ENCODE measurements at places on chromosomes 7 and 10.

DNA sequence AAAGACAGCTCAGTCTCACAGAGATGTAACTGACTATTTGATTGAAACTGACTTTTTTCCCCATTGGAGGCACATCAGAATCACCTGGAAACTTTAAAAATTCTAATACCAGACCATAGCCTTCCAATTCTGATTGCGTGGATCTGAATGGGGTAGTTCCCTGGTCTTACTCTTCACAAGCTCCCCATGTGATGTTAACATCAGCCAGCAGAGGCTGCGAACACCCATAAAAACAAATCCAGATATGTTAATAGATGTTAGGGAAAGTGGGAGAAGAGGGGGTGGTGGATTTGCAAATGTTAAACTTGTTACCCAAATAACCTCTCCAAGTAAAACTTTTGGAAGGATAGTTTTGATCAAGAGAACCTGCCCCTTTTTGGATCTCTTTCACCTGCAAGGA lies 1133.4 kb downstream of the CNTNAP2 start:
- DNase-seq: no peak

GRCh38 chr7:151119902-151120301 lies 33.6 kb downstream of the AGAP3 start:
- DNase-seq: no peak

GRCh38 chr10:28963539-28964221 lies 286.4 kb downstream of the BAMBI start:
- no peak for DNase-seq

- peak; percentile 6 for DNase-seq
Observed at GRCh38 chr10:22103701-22104470, 100.4 kb upstream of the DNAJC1 start.

Data from naive thymus-derived CD4-positive, alpha-beta T cell (primary cell).